ENCODE measurements at places on chromosomes 6 and 20.

DNA sequence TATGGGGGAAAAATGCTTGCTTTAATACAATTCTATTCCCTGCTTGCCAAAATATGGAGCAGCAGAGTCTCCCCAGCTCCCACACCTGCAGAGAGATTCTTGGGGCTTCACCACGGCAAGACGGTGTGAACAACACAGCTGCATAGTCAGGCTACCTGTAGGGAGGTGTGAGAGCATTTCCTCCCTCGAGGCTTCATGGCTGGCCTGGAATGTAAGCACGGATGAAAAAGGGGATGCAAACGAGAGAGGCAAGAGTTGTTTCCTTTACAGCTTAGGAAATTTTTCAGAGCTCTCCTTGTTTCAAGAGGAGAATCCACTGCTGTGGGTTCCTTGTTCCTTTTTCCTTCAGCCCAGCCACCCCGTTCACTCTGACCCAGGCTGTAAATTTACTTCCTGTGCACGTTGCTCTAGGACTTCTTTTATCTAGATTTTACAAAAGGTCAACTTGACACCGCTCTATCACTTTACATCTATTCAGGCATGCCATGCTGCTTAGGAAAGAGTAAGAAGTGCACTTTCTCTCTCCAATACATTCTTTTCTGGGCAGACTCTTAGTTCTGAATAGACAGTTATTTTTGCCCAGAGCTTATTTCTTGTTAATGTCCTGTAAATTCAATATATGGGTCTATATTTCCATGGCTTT lies 197.1 kb downstream of the KHDC1L start:
- no peak for DNase-seq

GRCh38 chr20:14337400-14338171 lies at the start of gene FLRT3:
FLRT3 (minus strand) TSS chr20:14337612; CDS start chr20:14327506, 10,106 bp downstream.
- DNase-seq: peak; percentile 47

- DNase-seq: no peak
Observed at GRCh38 chr6:93088621-93089501, 330.5 kb downstream of the EPHA7 start.

GRCh38 chr6:133240511-133241085 lies 559 bp upstream of the EYA4 start:
- no peak for DNase-seq

DNA sequence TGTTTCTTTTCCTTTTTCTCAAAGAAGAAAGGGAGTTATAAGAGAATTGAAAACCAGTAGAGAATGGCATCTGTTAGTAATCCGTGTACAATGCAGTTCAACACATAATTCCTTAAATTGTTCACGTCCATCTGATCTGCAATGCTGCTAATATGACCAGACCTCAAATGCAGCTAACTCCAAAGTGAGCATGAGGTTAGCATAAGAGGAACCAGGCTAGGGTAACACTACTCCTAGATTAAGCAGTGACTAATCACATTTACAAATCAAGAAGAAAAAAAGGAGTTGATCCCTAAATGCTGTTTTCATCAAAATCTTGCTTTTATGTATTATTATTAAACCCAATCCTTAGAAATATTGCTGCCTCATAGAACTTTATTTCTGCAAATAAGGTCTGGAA lies 432.7 kb upstream of the ARID1B start:
- DNase-seq: no peak

DNA sequence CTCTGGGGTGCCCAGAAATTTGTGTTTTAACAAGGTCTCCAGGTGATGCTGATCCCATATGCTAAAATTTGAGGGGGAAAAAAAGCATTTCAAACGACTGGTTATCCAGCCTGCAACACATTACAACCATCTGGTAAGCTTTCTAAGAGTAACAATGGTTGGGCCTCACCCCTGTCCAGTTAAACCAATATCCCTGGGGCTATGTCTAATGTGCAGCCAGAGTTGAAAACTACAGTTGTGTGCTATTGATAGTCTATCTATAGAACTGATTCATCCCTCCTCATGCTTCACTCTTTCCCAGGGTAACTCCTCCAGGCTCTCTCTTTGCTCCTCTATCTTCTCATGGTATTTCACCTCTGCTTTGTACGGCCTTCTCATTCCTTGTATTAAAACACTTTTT lies 458.3 kb downstream of the MMUT start:
- DNase-seq: no peak

- DNase-seq: no peak
Observed at GRCh38 chr6:12546410-12547002, 170.1 kb upstream of the PHACTR1 start.

DNA sequence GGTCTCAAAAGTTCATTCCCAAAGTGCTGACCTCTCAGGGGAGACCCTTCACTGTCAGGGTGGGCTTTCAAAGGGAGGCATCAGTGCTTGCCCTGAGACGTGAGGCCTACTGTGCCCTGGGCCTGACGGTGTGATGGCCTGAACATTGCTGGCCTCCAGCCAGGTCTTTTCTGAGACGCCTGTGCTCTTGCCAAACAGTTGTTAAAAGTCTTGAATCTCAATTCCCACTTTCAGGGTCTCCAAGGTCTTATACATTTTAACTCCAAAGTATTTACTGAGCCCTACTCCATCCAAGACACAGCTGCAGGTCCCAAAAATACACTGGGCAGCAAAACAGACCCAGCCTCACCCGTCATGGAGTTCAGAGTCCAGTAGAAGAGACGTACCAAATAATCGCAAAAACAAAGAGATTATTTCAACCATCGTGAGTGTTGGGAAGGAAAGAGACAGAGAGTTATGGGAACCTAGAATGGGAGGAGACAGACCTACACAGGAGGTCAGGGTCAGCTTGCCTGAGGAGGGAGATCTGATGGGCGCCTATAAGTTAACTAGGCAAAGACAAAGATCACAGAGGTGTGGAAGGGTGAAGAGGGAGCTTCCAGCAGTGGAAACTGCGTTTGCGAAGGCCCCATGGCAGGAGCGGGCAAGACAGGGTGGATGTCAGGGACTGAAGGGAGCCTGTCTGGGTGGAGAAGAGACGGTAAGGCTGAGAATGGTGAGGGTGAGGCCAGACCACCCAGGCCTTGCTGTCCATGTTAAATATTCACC lies 446.3 kb downstream of the PREX1 start:
- no peak for DNase-seq

- DNase-seq: no peak
Observed at GRCh38 chr6:119814609-119815400, 465.2 kb upstream of the MAN1A1 start.

GRCh38 chr20:20216941-20217340 lies 151.0 kb upstream of the INSM1 start:
- no peak for DNase-seq

Measured in B cell (primary cell).